H4 (cell line): ENCODE measurements at places on chromosomes 12 and 14.

DNA sequence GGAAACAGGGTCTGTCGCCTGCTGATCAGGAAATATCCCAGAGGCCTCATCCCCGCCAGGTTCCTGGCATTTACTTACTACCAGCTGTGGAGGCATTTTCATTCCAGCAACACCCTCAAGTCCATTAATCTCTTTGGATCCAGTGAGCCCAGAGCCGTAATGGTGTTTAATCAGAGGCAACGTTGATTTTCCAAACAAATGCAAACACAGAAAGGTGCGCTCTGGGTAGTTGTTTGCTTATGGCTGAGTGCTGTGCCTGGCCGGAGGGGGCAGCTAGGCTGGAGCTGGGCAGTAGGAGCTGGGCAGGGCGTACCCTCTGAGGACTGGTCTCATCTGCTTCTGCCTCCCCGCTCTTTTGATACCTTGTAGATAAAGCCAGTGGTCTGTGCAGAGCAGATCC is 110.6 kb downstream of the ADCK1 start:
- no peak for DNase-seq

- no peak for DNase-seq
Measured at GRCh38 chr14:56099081-56099797, 19.0 kb upstream of the PELI2 start.

DNA sequence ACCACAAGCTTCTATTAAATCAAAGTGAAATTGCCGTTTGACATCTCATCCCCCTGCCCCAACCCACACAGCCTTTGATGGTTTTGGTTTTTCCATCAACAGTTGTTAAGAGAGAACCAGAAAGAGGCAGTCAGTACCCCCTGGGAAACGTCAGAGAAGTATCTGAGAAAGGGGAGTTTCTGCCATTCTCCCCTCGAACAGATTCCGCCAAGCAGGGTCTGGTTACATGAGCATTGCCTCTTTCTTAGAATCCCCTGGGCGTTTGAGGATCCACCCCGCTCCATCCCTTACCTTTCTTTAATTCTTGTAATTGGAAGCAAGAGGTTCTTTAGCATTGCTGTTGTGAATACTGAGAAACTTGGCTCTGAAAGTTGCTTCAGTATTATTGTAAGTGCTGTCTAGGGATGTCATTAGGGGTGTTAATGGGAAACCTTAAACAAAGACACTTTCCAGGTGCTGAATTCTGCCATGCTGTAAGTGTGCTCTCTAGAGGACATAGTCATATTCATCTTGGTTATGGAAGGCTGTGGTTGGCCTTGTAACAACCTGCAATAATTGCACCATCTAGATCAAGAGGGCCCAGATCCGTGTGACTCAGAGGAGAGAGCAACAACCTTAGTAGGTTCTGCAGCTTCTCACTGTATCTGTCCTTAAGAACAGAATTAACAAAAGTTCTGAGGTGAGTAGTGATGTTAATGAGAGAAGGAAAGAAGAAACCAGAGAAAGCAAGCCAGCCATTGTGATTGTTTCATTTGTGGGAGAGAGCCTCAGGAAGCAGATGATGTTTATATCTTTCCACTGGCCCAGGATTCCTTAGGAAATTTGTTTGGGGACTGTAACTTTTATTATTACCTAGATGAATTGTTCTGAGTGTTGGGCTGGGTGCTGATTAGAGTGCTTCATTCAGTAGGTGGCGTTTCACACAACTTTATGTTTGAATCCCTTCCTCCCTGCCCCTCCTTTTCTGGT is 9.0 kb downstream of the TMBIM6 start:
- peak; percentile 30 for DNase-seq

GRCh38 chr12:112270673-112271072 is 111.6 kb downstream of the HECTD4 start:
- no peak for DNase-seq

- DNase-seq: no peak
Measured at GRCh38 chr12:52394836-52395405, 9.5 kb upstream of the KRT84 start.
